Activated T-cell treated with anti-CD3 and anti-CD28 coated beads, Interleukin-2, amount 50 U/mL, for 72 hours (primary cell): ENCODE measurements at places on chromosomes 4 and X. TPM values are rescaled to one million over a fixed set of nuclear protein-coding genes. Genes with fewer than 3 reads are reported as not detected.

DNA sequence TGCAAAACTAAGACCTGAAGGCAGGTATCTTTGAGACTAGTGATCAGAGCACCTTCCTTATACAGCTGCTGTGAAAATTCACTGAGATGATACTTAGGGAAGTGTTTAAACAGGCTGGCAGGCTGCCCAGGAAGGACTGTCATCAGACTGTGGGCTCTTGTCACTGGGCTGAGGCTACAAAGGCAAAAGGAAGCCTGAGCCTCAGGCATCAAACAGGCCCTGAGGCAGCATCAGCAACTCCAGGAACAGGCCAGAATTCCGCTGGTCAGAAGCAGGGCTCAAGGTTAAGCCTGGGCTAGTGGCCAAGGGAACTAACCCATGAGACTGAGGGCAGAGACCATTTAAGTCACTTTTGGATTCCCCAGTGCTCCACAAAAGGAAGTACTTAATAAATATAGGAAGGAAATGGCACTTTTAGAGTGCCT is 12.8 kb downstream of the PJA1 start:
- DNase-seq, result no peak

DNA sequence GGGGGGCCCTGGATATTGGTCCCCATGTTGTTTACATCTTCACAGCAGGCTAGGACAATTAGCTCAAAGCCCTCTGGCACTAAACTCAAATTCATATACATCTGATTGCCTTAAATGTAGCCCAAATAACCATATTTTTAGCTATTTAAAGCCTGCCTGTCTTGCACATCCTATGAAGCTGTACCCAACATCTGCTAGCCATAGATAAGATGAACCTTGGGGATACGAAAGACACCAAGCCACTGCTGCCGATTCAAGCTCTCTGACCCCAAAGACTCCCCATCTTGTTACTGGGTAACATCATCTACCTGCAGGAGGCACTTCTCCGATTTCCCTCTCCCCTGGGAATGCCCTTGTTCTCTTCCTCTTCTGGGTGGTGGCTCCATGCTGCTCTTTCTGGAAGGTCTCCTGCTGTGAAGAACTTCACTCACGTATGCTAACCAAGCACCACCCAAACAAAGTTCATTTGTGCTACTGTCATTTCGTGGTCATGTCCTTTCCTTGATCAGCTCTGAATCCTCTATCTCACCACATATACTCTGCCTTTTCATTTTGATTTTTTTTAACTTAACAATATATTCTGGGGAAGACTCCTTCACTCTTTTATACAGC is 107.7 kb upstream of the ATXN3L start:
- DNase-seq, result no peak

DNA sequence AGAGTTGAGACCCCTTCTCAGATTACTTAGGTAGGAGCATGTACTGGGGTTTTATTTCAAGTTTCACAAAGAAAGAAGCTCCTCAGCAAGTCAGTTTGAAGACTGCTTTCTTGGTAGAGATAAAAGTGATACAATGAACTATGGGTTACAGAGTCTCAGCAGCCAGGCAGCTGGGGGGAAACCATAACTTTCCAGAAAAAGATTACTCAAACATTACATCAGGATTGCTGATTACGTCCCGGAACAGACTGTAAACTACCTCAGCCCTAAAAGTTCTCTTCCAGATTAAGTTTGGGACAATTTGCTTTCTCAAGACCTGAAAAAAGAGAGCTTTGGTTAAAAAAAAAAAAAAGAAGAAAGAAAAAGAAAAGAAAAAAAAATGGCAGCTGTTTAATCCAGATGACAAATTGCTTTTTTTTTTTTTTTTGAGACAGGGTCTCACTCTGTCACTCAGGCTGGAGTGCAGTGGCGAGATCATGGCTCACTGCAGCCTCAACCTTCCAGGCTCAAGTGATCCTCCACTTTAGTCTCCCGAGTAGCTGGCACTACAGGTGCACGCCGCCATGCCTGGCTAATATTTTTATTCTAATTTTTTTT is 16.6 kb downstream of the SAT1 start:
- no peak for DNase-seq

DNA sequence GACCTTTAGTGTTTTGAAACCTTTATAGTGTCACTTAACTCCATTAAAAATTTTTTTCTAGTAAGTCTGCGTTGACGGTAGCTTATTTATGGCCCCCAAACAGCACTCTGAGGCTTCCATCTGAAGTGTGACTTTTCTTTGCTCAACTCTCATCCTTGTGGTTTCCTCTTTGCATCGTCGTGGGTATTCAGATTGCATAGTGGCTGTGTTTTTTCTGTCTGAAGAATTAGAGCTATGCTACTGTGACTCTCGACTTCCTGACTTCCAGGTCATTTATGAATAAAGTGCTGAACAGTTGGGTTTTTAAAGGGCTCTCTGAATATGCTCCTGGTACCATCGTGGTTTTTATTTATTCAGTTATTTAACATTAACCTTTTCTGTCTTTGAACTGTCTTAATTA is 44.9 kb downstream of the JADE1 start:
- peak; percentile 28 for DNase-seq

GRCh38 chr4:125482822-125483221 is 168.1 kb downstream of the FAT4 start:
- DNase-seq, result no peak

GRCh38 chr4:15153662-15154061 is 151.4 kb downstream of the CPEB2 start:
- DNase-seq, result no peak

- no peak for DNase-seq
These were observed 232.9 kb upstream of the CXXC4 start for GRCh38 chr4:104727643-104728042.

DNA sequence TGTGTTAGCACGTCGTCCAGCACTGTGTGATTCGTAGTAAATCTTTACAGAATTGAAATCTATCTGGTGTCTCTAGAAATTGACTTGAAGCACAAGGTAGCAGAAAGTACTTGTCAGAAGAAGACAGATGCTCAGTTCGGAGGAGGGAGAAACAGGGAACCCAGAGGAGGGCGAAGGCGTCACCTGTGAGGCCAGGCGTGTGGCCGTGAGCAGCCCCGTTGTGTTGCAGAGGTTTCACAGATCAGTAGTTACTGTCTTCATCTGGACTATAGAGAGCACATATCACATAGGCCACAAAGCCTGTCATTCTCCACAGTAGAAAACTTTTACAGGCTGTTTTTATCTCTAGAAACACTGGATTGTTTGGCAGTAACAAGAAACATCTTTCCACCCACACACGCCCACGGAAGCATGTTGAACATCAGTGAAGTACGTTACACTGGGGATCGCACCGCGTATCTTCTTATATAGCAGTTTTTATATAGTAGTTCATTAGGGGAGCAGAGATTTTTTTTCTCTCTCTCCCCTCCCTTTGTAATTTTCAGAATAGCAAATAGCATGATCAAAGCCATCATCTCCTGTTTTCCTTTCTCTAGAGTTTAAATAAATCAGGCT is 48.1 kb upstream of the TLR3 start:
- no peak for DNase-seq

GRCh38 chr4:22014222-22014741 is 65.7 kb upstream of the KCNIP4 start:
- DNase-seq, result no peak

DNA sequence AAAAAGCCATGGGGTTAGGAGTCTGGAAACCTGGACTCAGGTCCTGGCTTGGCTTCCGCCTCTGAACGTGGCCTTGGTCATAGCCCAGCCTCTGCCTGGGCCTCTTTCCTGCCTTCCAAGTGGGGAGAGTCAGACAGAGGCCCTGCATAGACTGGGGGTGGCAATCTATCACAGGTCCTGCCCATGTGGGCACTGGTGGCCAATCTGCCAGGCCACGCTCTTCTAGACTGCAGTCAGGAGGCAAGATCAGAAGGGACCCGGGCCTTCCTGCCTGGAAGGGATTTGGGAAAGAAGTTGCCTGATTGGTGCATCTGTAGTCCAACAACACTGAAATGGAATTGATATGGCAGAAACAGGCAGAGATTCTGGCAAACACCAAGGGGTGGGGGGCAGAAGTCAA is 46.1 kb downstream of the CNGA2 start:
- no peak for DNase-seq

F11 gene
- total RNA-seq, result not detected

MTTP gene
- 0.83 TPM for total RNA-seq

CTAG1B gene
- total RNA-seq, result not detected

ANAPC4 gene
- 43.2 TPM for total RNA-seq

SMIM20 gene
- total RNA-seq, result 33.9 TPM

TASL gene
- 2.6 TPM for total RNA-seq
